ENCODE measurements at places on chromosomes 11 and 22.

DNA sequence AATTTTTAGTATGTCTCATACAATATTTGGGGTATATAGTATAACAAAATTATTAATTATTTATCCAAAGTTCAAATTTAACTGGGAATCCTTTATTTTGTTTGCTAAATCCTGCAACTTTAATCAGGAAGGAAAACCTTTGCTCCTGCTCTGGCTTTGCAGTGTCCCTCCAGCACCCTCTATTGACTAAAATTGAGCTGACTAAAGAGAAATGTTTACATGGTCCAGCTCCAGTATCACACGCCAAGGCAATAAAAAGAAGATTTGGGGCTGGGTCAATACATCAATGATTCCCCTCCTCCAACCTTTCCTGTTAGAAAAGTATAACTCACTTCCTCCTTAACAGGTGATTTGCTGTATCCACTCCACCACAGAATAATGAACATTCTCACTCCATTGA lies 153.0 kb upstream of the LRRC4C start:
- no peak for DNase-seq

GRCh38 chr11:95134491-95134890 lies 44.8 kb downstream of the ENDOD1 start:
- DNase-seq = no peak

- no peak for DNase-seq
Measured at GRCh38 chr11:28104984-28105383, 3.0 kb downstream of the KIF18A start.

DNA sequence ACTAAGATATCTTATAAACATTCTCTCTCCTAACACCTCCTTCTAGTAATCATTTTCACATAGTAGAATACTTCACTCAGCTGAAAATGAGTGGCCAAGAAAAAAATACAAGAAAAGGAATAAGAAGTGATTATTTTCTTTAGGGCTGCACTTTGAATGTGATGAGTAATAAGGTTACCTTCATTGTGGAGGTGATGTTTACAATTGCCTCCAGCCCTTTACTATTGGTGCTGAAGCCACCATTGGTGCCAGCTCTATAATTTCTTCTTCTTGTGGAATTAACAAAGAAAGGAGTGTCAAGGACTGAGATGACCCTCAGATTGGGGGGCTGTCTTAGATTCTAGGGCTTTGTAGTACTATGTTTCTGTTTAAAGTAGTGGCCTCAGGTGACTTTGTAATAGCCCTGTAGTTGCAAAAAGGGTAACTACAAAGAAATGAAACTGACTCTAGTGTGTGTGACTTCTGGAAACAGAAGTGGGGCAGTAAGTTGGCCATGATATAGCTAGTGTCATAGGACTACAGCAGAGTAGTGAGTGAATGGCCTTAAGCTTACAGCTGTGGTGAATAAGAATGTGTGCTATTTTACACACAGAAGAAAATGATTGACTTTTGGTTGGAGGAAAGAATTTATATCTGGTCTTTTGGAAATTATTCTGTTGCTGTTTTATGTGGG lies 287.2 kb downstream of the TMEM135 start:
- no peak for DNase-seq

- DNase-seq = no peak
Measured at GRCh38 chr11:9528573-9529333, 44.7 kb upstream of the WEE1 start.

GRCh38 chr22:46542011-46542985 lies 4.9 kb upstream of the CELSR1 start:
- DNase-seq = peak; percentile 49

- no peak for DNase-seq
Measured at GRCh38 chr11:57904376-57904775, 119.3 kb upstream of the OR9Q1 start.

GRCh38 chr11:82810326-82810725 lies 76.7 kb upstream of the FAM181B start:
- DNase-seq = no peak

DNA sequence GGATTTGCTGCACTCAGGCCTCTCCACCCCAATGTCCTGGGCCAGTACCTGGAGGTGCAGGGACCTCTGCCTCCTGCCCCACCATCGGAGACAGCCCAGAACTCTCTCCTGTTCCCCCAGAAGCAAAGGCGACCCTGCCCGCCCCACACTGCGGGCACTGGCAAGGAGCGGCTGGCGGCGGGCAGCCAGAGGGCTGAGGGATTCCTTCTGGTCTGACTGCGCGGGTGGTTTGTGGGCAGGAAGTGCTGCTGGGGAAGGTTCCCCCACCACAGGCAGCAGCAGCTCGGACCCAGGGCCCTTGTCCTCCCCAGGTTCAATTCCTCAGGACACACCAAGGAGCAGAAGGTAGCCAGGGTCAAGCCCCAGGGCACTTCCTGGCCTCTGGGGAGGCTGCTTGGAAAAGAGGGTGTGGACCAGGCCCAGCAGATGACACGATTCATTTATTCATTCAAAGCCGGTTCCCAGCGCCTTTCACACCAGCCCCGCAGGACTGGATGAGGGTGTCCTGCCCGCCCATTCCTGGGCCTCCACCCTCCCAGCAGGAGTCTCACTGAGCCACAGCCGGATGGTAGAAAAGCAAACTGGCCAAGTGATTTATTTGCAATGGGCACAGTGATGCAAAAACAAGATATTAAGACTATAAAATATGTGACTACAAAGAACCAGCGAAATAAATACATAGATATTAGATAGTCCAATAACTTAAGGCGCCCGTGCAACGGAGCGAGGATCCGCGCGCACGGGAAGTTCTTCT lies 1.2 kb downstream of the PHLDA2 start:
- DNase-seq = no peak

DNA sequence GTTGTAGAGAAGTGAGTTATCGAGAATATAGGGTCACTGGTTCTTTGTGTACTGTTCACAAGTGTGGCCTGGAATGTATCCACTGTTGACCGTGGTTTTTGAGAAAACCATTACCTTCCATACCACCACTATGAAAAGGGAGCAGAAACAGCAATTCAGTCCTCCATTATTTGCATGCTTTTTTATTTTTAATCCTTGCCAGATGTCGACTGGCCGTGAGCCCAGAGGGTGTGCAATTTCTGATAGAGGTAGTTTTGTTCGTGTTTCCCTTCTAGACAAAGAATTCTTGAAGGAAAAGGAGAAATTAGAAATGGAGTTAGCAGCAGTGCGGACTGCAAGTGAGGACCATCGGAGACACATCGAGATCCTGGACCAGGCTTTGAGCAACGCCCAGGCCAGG lies 81.7 kb downstream of the AMOTL1 start:
- no peak for DNase-seq

DNA sequence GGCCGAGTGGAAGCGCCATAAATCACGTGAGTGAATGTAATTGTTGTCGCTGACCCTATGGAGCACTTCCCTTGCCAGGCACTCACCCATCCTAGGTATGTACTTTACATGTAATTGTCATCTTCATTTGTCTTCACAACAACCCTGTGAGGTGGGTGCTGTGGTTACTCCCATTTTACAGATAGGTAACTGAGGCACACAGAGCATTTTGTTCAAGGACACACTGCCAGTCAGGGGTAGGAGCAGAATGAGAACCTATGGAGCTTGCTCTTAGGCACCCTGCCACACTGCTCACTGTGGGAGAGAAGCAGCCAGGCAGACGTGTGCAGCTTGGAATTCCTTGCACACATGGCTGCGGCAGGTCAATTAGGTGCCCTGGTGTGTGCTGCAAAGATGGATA lies 785 bp upstream of the EFCAB6 start:
- no peak for DNase-seq

Data from stimulated activated CD4-positive, alpha-beta T cell treated with anti-CD3 and anti-CD28 coated beads, TNF-alpha, amount 100 ng/mL, for 48 hours (primary cell).